Left renal pelvis (tissue), 4 donors: ENCODE measurements at places on chromosomes 12 and 14. TPM values are rescaled to one million over a fixed set of nuclear protein-coding genes. Genes with fewer than 3 reads are reported as not detected.

- DNase-seq = no peak
These were observed 32.3 kb upstream of the INF2 start for GRCh38 chr14:104657101-104657524.

DNA sequence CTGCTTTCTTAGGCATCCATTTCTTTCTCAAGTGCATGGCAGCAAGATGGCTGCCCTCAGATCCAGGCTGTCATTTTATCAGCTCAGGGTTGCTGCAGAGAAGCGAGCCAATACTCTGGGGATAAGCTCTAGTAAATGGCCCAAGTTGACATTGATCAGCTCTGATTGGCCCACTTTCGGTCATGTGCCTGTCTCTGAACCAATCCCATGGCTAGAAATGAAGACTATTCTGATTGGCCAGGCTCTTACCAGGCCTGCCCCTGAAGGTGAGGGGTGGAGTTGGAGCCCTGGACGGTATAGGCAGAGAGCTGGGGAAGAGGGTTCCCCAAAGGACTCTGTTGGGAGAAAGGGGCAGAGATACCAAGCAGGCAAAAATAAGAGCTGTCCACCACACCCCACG, 41.4 kb downstream of the MYO1H start:
- no peak for DNase-seq

Gene CELA1
- not detected for polyA plus RNA-seq

DNA sequence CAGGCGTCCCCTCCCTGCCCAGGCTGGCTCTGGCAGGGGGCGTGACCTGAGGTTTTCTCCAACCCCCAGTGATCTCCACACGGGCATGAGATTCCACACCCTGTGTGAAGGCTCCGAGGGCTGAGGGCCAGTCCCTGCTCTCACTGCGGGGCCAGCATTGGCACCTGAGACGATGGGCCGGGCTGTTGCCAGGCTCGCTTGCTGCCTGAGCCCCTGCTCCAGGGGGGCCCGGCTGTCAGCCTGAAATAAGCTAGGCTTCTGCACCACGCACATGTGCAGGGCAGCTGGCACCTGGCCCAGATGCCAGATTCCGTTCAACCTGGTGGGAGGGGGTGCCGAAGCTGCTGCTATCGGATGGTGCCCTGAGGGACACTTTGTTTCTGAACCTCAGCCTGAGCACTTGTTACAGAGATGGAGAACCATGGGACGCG, 196.5 kb upstream of the PRMT8 start:
- DNase-seq = no peak

DNA sequence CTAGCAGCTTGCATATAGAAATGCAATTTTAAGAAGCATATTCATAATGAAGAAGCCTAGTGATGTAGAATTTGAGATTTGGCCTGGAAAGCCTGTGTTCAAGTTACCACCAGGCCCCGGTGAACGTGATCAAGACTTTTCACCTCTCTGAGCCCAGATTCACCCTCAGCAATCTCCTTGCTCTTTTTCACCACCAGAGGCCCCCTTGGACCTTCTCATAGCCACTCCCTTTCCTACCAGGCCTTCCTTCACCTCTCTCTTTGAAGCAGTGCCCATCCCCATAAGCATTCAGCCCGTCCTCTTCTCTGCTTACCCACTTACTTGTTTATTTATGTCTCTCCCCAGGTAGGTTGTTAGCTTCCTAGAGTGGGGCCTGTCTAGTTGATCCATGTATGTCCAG, 1280.9 kb downstream of the AACS start:
- no peak for DNase-seq

Gene VDR
- 3.5 TPM for polyA plus RNA-seq

DNA sequence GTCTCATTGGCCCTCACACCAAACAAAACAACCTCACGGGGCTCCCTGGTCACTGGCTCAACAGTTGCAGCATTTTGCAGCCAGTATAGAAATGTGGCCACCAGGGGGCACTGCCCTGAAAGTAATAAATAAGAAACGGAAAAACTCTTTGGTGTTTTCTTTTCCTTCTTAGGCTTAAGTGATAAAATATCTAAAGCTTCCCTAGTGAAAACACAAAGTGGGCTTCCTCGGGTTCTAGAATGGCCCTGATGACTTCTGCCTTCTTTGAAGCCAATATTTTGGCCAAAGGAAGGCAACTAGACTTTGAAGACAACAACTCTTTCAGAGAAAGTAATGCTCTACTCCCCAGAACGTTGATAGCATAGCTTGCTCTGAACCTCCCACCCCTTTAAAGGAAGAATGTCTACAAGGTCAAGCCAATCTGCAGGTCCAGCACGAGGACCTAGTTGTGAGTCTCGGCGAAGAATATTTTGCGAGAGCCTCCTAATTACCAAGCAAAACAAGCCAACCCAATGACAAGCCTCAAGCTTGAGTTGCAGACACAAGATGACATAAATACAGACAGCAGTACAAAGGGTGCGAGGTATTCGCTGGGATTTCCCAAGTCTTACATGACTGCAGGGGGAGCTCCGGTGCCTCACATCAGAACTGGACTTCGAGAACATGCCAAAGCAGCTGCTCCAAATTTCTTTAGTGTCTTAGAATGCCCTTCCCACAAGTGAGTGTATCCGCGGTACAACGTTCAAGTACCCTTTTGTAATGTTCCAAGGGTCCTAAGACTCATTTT, 2.6 kb downstream of the ITPK1 start:
- DNase-seq = peak; percentile 72

- DNase-seq = no peak
These were observed 873.1 kb upstream of the TMEM132C start for GRCh38 chr12:127393896-127394295.

- DNase-seq = no peak
These were observed 173.1 kb upstream of the RTL1 start for GRCh38 chr14:101076451-101077198.

GRCh38 chr12:30598889-30599288, 96.8 kb downstream of the IPO8 start:
- no peak for DNase-seq

Gene ARHGAP9
- polyA plus RNA-seq = 5.5 TPM

Gene MYF5
- polyA plus RNA-seq = not detected

- peak; percentile 48 for DNase-seq
These were observed 59.8 kb upstream of the C12orf71 start for GRCh38 chr12:27142101-27142721.

- no peak for DNase-seq
These were observed 2.1 kb downstream of the KCNC2 start for GRCh38 chr12:75207338-75208083.

DNA sequence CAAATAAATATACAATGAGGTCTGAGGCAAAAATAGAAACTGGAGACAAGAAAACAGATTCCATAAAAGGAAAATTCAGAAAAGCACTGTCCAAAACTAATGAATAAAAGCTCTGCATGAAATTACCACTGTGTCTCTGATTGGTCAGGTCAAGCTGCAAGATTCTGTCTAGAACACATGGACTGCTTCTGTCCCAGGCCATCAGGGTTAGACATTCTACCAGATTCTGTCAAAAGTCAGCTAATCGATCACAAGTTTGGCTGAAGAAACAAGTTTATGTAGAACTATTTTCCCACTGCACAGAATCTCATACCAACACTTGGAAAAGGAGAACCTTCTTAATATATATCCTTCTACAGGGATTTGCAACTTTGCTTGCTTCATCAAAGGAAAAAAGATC, 223.0 kb downstream of the ITPR2 start:
- DNase-seq = no peak

DNA sequence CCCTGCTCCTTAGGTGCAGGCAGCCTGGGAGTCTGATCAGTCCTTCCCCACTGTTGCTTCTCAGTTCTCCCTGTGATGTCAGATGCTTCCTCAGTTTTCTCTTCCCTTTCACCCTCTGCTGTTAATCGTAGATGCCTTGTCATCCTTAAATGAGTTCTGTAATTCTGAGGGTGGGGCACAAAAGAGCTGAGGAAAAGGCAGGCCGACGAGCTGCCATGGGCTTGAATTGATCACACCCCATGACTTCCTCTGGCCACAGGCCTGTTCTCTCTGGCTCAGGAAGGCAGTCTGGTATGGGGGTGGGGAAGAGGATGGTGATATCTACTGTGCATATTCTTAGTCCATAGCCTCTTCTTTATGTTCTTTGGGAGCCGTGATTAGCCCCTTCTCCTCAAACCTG, 5.2 kb upstream of the AP1G2 start:
- no peak for DNase-seq

Gene DTX1
- polyA plus RNA-seq = 3.9 TPM

- DNase-seq = no peak
These were observed 703.5 kb upstream of the TBX3 start for GRCh38 chr12:115387467-115387901.

DNA sequence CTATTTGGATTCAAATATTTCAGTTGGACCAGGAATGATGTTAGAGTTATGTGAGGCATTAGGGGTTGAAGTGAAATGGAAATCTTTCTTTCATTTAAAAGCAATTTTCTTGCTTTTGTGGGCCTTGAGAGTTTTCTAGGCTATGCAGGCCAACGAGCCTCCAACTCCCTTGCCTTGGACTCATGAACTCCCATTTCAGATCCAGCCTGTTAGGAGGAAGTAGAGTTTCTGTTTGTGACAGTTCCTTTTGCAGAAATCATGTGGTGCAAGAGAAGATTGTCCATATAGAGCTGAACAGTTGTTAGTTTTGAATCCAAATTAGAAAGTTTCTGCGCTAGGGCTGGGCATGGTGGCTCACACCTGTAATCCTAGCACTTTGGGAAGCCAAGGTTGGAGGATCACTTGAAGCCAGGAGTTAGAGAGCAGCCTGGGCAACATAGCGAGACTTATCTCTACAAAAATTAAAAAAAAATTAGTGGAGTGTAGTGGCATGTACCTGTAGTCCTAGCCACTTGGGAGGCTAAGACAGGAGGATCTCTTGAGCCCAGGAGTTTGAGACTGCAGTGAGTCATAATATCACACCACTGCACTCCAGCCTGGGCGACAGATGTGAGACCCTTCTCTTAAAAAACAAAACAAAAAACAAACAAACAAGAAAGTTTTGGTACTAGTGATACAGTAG, 47.3 kb upstream of the MED13L start:
- DNase-seq = no peak
